ENCODE measurements at places on chromosomes 3 and 15. TPM values are rescaled to one million over a fixed set of nuclear protein-coding genes. Genes with fewer than 3 reads are reported as not detected.

FANCD2OS gene
- total RNA-seq = not detected

SPTBN5 gene
- total RNA-seq = 0.16 TPM

CFAP92 gene
- total RNA-seq = 0.18 TPM

TAGLN3 gene
- not detected for total RNA-seq

- no peaks in the 10 kb centered on the region for H3K4me1 ChIP-seq
- H3K27ac ChIP-seq = no peak overlapping the region
- peaks cover 41% of the 10 kb centered on the region for H3K27me3 ChIP-seq
- no peaks in the 10 kb centered on the region for H3K36me3 ChIP-seq
- DNase-seq = no peak
Measured at GRCh38 chr15:94131875-94132274, 99.5 kb upstream of the MCTP2 start.
